Bronchus fibroblast of lung (primary cell): ENCODE measurements at places on chromosomes 11 and 22. TPM values are rescaled to one million over a fixed set of nuclear protein-coding genes. Genes with fewer than 3 reads are reported as not detected.

Gene IGLL1
- not detected in 2 replicates for total RNA-seq

Gene RASSF10
- total RNA-seq, result not detected in 2 replicates

Gene PARVG
- total RNA-seq, result not detected in 2 replicates

Gene GRM5
- total RNA-seq, result under 0.01 TPM in 1 of 2 replicates, not detected in the other

Gene SLC25A45
- 0.67 and 0.74 TPM in 2 replicates for total RNA-seq

Gene TUB
- 4.5 and 5.4 TPM in 2 replicates for total RNA-seq

Gene SPA17
- 25.2 and 33.1 TPM in 2 replicates for total RNA-seq

Gene FKBP2
- 41.2 and 54.4 TPM in 2 replicates for total RNA-seq

Gene C22orf31
- total RNA-seq, result not detected in 2 replicates

Gene SLC22A6
- total RNA-seq, result not detected in 2 replicates
